ENCODE measurements at places on chromosomes 13 and 19.

- no peak for DNase-seq
These were observed 79.2 kb upstream of the POMP start for GRCh38 chr13:28579736-28580135.

GRCh38 chr19:34181111-34181864 is 9.0 kb downstream of the LSM14A start:
- no peak for DNase-seq

DNA sequence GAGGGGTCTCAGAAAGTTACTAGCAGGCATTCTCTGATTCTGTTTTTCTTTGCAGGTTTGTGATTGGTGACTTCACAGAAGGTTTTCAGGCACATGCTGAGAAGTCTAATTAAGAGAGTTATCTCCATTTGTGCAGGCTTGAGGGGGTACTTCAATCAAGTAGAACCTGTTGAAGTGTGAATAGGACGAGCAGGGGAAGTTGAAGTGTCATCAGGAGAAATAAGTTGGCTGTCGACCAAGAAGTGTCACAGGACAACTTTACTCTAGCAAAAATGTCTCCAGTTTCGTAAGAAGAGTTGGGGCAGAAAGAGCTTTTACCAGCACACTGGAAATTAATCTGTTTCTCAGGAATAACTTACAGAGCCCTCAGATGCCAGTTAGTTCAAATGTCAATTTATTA is 576.5 kb upstream of the SLITRK5 start:
- DNase-seq: no peak

GRCh38 chr13:43522788-43523187 is 264.0 kb downstream of the ENOX1 start:
- DNase-seq: no peak

GRCh38 chr19:38670921-38671398 is 23.5 kb downstream of the ACTN4 start:
- DNase-seq: no peak
